SHP77 treated with DMSO at 0.1 percent for 48 hours (cell line): ENCODE measurements at places on chromosomes 4 and X.

DNA sequence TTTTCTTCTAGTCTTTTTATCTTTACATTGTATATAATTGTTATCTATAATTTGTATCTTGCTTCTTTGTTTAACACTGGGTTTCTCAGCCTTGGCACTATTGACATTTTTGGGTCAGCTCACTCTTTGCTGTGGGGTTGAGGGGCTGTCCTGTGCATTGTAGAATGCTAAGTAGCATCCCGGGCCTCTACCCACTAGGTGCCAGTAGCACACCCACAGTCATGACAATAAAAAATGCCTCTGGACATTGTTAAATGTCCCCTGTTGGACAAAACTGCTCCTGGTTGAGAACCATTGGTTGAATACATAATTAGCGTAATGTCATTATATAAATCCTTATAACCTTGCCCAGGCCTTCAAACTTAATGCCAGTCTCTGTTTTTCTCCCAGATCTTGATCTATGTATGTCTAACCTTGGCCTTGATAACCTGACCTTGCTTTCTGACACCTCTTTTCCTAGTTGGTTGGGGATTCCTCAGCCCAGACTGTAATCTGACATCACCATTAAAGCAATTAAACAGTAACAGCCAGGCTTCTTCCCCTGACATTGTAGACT, 46.1 kb downstream of the DCX start:
- DNase-seq, result no peak

DNA sequence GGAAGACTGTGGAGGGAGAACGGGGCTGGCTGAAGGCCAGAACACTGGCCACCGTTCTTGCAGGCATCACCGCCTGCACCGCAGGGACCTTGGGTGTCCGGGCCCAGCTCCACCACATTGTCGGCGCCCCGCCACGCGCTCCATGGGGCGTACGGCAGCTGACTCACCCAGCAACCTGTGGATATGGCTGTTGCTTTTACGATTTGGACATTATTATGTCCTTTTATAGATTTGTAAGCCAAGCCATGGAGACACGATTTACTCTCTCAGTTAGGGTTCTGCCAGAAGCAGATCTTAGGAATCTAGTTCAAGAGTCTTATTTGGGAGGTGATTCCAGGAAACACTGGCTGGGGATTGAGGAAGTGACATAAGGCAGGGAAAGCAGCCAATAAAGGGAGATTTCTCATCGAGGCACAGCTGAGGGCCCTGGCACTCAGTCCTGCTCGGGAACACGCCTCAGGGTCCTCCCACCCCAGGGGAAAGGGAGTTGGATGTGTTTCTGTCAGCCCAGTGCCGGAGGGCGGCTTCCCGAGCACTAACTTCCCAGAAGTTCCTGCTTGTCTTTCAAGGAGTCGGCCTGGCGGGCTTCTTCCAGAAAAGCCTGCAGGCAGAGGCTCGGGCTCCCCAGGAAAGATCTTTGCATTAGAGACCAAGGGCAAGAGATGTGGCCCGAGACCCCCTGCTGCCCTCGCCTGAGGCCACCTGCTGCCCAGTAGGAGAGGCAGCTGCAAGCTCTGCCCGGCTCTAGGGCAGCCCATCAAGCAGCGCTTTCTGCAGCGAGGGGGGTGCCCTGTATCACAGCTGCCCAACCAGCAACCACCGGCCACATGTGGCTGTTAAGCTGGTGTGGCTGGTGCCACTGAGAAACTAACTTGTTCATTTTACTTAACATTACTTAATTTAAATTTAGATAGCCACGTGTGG, 52.9 kb downstream of the CRMP1 start:
- DNase-seq, result no peak

DNA sequence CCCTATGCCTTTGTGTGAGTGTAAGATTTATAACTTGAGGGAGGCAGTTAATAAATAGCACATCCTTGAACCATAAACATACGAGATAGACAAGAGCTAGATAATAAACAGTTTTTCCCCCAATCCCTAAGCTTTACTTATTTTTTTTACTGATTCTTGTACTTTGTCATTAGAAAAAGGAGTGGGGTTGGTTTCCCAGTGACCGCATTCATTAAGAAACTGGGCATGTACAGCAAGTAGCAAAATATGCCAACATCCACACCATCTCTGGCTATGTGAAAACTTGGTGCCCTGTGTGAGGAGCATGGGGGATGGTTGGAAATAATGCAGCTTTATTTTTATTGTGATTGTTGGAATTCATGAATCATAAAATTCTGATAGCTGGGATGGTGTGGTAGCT, 176.2 kb downstream of the CBR4 start:
- no peak for DNase-seq

DNA sequence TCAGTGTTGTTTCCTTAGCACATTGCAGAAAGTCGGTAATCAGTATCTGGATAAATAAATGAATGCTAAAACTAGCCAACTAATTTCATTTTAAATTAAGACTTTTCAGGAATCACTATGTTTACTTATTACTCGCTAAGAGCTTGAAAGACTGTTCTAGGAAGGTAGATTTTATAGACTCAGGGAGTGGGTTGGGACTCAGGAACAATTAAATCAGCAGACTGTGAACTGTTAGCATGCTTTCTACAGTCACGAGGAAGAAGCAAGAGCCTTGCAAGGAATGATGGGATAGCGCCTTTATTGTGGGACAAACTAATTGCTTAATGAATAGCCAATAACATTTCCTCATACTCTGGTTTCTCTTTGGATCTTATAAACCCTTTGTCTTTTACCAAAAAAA, 183.2 kb upstream of the AADAT start:
- no peak for DNase-seq

DNA sequence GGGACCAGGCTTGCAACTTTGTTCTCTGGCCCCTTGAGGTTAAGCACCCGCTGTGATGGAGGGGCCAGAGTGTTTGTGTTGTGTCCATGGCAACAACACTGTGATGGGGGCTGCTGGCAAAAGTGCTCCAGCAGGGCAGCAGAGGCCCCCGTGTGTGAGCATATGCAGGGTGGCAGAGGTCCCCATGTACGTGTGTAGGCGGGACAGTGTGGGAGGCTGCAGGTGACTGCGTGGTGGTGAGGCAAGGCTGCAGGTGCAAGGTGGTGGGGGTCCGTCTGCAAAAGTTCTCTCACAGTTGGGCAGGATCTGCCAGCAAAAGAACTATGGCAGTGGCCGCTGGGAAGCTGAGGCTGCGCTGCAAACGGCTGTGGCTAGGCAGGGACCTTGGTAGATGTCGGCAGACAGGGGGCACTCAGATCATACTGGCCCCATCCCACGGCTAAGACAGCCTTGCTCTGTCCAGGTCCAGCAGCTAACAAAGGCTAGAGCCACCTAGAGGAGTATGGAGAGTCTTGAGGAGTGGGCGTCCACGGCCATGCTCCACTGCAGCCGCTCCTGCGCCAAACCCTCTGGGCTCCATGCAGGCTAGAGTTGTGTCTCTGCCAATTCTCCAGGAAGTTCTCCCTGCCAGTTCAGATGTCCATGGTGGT, 46.8 kb upstream of the PASD1 start:
- DNase-seq, result no peak

DNA sequence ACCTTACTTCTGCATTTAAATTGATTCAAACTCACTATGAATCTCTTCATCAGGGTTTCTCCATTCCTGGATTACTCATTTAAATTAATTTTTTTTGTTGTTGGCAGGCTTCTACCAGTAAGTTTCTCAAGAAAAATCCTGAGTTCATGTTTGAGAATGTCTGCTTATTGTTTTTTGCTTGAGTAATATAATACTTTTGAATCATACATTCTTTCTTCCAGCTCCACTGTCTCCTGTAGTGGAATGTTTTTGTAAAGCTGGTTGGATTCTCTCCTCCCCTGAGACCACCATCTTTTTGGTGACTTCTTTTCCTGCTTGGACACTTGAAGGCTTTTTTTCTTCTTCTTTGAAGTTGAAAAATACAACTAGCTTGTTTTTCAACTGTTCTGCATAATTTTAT, 4.3 kb upstream of the MID1IP1 start:
- DNase-seq, result no peak

- no peak for DNase-seq
These were observed 569 bp downstream of the DCK start for GRCh38 chr4:70994069-70994366.

- no peak for DNase-seq
These were observed 346.8 kb upstream of the TECRL start for GRCh38 chr4:64756016-64756415.

DNA sequence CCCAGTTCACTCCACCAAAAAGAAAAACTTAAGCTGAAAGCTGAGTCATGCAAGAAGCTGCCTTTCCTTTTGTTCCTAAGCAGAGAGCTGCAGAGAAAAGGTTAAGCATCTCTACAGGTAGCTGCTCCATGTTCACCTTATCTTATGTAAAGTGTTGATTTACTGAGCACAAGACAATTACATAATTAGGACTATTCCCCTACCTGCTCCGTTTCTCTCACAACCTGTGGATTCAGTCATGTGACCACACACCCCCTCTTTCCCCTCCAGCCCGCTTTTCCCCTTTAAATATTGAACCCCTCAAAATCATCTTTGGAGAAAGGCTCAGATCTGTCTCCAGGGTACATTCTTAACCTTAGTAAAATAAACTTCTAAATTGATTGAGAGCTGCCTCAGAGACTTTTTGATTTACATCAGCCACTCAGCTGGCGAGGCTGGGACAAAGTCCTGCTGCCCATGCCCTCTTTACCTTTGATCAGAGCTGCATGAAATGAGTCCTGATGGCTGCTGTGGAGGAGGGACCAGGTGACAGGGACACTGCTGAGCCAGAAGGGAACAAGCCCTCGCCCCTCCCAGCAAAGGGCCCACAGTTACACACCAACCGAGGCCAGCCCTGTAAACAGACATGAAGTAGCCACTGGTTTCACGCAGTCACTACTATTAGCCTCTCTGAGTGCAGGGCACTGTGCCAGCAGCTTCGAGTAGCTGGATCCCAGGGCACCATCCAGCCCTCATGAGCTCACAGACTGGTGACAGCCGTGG, 53.9 kb upstream of the C4orf50 start:
- DNase-seq, result no peak

- no peak for DNase-seq
These were observed 173.0 kb downstream of the COX18 start for GRCh38 chr4:72896515-72896914.

DNA sequence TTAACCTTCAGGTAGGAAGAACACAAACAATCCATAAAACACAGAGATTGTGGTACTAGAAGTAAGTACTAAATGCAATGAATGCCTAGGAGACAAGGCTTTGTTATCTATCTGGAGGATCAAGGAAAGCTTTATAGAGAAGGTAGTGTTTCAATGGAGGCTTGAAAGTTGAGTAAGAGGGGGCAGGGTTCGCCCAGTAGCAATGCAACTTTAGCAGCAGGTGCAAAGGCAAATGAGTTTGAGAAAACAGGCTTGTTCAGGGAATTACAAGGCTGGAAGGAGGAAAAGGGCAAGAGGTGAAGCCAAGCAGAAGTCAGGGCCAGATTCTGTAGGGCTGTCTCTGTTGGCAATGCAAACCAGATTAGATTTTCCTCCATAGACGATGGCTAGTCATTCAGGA, 35.5 kb upstream of the AMELX start:
- no peak for DNase-seq

GRCh38 chr4:169438057-169438480, 167.3 kb upstream of the SH3RF1 start:
- DNase-seq, result no peak

GRCh38 chrX:47850901-47851300, 14.2 kb downstream of the ZNF81 start:
- DNase-seq, result no peak

GRCh38 chr4:123787512-123788080, 391.0 kb downstream of the SPRY1 start:
- no peak for DNase-seq

DNA sequence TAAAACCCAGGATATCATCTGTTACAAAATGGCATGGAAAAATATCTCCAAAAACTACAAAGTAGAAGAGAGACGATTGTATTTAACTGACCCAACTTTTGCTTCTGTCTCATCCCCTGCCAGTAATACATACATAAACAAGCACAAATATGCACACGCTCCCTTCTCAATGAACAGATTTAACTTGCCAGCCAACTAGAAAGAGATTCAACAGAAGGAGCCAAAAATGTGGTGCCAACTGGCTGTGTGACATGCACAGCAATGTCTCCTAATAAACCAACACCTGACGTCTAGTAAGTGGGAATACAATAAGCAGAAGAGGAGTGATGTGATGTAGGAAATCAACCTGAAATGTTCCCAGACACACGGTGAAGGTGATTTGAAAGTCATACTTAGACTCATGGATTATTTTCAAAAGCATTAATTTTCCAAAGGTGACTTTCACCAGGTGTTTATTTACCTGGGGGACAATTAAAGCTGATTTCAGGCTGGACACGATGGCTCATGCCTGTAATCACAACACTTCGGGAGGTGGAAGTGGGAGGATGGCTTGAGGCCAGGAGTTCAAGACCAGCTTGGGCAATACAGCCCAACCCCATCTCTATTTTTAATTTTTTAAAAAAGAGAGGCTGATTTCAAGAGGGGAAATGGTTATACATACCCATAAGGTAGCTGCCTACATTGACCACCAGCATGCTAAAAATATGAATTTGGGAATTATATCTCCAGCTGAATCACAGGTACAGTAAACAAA, 33.7 kb downstream of the SH3RF1 start:
- DNase-seq, result no peak

GRCh38 chrX:9595174-9595573, 130.3 kb downstream of the TBL1X start:
- DNase-seq, result no peak

- DNase-seq, result no peak
These were observed 283.7 kb downstream of the RAPGEF2 start for GRCh38 chr4:159386620-159387019.

GRCh38 chr4:163395758-163396157, 52.1 kb downstream of the NPY5R start:
- DNase-seq, result no peak

- no peak for DNase-seq
These were observed 199.5 kb upstream of the UGT8 start for GRCh38 chr4:114399105-114399504.

- DNase-seq, result peak; percentile 10
These were observed 5.6 kb upstream of the SMIM31 start for GRCh38 chr4:164748375-164748774.

- DNase-seq, result no peak
These were observed 20.5 kb downstream of the CNGA1 start for GRCh38 chr4:47996021-47996420.

DNA sequence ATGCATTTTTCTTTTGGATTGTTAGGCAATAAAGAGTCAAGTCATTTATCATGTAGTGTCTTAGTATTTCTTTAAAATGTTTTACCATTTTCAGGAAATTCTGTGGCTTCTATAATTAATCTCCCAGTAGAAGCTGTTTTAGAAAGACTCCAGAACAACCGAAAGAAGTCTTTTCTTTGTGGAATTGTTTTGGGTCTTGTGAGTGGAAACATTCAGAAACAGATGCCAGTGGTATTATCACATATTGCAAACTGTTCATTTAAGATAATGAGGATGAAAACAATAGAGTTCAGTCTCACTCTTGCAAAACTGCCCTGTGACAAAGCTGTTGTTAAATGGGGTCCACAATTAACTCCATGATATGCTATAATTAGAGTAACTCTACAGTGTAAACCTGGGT, 211.2 kb upstream of the KIT start:
- DNase-seq, result no peak

DNA sequence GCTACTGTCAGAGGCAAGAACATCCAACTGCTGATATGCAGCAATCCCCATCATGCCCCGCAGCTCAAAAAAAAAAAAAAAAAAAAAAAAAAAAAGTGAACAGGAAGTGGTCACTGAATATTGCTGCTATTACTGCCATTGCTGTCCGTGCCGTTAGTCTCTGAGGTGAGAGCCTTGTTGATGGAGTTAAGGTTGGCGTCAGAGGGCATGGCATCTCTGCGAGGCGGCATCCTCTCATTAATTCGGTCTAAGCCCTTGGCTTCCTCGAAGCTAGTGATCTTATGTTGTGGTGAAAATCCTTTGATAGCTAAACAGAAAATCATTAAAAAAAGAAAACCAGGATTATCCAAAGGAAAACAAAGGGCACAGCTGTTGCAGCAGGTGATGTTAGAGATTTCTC, 321.6 kb downstream of the PPP3CA start:
- no peak for DNase-seq
